ENCODE measurements at places on chromosomes 16 and 17. TPM values are rescaled to one million over a fixed set of nuclear protein-coding genes. Genes with fewer than 3 reads are reported as not detected.

LRRC37A gene
- 0.73 TPM for total RNA-seq

DOC2A gene
- not detected for total RNA-seq

MYH1 gene
- total RNA-seq, result not detected

CDH3 gene
- 1.3 TPM for total RNA-seq

CACNG1 gene
- total RNA-seq, result not detected

KRTAP4-1 gene
- total RNA-seq, result not detected

All from hair follicle dermal papilla cell (primary cell).